ENCODE measurements at places on chromosomes 4 and X. TPM values are rescaled to one million over a fixed set of nuclear protein-coding genes. Genes with fewer than 3 reads are reported as not detected.

GRCh38 chrX:114591121-114591520 lies 7.2 kb downstream of the HTR2C start:
- no peak for DNase-seq

DNA sequence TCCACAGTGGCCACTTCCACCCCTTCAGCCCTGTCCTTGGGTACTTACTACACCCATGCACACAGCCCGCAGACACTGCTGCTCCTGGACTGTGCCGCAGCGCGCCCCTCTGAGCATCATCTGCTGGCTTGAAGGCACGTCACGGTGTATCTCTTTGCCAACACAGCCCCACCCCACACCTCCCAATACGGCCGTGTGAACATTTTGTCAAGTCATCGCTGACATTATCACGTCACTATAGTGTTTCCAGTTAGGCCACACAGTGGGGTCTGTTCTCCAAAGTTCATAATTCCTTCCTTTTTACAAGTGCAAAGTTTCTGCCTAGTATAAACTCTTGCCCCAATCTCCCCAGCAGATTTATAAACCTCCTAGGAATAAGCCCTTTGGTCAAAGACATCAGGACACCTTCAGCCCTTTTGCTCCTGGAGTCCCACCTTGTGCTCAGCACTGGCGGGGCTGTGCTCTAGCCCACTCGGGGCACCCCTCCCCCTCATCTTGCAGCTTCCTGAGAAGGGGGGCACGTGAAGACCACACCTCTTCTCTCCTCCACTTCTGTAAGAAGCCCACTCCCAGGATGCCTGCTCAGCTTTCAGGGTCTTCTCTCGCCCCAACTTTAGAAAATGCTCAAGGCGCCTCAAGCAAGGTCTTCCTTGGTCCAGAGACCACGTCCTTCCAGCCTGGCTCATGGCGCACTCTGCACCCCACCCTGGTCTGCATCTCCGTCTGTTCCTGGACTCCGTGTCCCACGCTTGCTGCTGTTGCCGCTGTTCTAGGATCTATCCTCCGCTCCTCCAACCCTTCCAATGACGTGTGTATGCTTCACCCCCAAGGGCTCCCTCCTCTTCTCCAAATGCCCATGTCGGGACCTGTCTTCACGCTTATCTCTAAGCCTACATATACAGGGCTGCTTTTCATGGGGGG lies 7.2 kb downstream of the FAM53A start:
- DNase-seq, result peak; percentile 11

DNA sequence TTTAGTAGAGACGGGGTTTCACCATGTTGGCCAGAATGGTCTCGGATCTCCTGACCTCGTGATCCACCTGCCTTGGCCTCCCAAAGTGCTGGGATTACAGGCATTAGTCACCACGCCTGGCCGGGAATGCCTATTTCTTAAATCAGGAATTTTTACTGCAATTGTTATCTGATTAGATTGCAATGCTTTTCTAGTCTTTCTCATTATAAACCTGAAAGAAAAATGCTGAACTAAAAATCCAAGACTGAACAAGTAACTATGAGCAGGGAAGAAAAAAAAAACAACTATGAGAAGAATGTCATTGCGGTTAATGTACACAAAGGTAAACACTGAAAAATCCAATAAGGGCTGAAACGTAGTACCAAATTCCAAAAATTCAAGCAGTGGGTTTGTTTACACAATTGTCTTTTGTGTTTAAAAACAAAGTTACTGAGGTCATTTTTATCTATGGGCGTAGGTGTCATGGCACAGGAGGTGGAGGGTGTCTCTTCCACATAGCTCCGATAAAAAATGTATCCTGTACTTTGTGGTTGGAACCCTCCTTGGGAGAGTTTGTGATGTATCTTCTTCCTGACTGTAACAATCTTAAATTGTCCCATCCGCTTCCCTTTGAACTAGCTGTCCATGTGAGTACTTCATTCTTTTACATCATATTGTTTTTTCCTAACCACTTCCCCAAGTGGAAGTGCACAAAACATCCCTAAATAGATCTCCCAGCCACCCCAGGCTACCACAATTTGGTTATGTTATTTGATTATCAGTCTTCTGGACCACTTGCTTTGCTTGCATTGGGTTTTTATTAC lies 11.1 kb upstream of the TMEM156 start:
- no peak for DNase-seq

GRCh38 chr4:28357990-28358389 lies 1497.3 kb downstream of the STIM2 start:
- no peak for DNase-seq

DNA sequence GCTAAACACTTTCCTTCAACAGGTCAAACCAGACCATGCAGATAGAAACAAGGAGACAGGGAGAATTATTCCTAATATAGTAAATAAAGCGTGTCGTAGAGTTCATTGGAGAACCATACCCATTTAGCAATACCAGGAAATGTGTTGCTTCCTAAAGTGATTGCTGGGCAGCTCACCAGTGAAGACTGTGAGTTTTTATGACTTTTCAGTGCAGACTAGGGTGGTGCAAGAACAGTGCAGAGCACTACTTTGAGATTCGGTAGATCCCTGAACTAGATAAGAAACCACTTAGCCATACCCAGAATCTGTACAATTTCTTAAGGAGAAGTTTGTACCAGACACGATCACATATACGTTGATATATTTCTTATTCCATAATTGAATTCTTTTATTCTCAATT lies 87.4 kb downstream of the EMCN start:
- no peak for DNase-seq

GRCh38 chrX:110541266-110541665 lies 182.6 kb downstream of the RTL9 start:
- DNase-seq, result no peak

- DNase-seq, result no peak
Measured at GRCh38 chrX:41043674-41044345, 41.4 kb upstream of the USP9X start.

UGT8 gene
- total RNA-seq, result not detected
